ENCODE measurements at places on chromosomes 1 and 21.

GRCh38 chr1:16019644-16020277, 1.9 kb upstream of the HSPB7 start:
- DNase-seq = no peak

- no peak for DNase-seq
These were observed 32.4 kb upstream of the RGS7 start for GRCh38 chr1:241389400-241389799.

DNA sequence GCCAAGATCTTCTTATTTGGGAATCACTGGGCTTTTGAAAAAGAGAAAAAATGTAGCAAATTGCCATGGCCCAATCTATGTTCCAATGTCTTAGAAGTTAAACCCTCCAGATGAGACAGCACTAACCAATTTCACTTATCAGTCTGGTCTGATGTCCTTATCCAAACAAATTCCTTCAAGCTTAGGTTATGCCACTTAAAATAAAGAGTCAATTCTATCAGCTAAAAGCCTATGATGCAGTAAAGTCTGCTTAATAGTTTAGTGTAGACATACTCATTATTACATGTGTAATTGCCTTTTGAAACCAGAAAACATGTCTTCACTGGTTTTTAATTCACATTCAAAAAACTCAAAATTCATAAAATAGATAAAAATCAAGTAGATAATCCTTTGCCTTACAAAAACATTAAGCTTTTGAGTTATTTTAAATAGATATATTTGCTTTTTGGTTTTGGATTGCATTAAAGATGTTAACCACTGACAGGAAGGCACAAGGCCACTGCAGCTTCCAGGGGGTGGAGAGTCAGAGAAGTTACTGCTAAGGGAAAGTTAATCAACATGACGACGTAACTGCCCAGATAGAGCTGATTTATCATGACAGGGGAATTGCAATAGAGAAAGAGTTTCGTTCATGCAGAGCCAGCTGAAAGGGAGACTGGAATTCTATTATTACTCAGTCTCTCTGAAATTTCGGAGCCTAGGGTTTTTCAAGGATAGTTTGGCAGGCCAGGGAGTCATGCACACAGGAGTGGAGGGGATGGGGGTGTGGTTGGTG, 106.1 kb downstream of the MAP3K21 start:
- DNase-seq = no peak

DNA sequence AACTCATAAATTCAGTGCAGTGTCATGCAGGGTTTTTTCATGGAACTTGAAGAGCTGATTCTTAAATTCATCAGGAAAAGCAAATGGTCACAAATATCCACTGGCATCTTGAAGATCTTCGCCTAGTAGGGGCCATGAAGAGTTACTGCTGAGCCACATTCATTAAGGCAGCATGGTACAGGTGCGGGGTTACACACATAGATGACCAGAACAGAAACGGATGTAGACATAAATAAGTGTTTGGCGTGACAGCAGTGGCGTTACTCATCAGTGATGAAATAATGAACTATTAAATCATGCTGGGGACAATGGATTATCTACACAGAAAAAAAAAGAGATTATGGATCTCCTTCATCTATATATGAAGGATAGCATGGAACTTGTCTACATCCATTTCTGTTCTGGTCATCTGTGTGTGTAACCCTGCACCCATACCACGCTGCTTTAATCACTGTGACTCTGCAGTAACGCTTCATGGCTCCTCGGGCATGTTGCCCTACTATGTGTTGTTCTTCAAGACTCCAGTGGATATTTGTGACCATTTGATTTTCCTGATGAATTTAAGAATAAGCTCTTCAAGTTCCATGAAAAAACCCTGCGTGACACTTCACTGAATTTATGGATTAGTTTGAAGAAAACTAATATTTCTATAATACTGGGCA, 161.3 kb downstream of the GALNT2 start:
- no peak for DNase-seq

- DNase-seq = no peak
These were observed 5.2 kb upstream of the PIGC start for GRCh38 chr1:172448995-172449584.

DNA sequence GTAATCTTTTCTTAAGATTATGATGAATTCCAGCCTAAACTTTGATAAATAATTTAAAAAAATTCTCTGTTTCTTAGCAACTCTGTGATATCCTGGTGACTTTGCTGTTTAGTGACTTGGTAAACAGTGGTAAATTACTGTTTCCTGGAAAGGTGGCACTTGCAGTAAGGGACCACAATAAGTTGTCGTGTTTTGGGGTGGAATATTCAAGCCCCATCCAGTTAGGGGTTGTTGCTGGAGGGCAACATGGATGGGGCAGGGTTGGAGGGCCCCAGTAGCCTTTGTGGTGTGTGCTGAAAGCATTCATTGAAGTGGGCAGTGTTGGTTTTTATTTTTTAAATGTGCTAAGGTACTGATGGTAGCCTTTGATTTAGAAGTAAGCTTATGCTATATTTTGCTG, 30.3 kb downstream of the PRDM2 start:
- DNase-seq = no peak

GRCh38 chr1:15736038-15736891, at the start of gene SLC25A34:
Gene SLC25A34 (plus strand): TSS chr1:15736258. CDS start chr1:15736486, 228 bp downstream.
- no peak for DNase-seq

DNA sequence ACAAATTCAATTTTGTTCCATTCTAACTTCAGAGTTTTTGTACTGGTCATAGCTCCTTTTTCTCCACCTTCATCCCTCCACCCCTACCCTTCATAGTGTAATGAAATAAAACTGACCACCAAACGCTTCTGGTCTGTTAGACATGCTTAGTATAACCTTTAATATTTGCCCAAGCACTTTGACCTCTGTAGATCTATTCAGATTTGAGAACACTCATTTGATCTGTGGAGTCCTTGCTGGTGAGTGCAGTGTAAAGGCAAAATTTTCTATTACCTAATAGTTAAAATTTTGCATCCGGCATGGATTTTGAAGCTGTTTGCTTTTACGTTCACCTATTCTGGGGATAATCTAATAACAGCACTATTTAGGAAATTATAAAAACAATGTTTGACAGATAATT, 41.2 kb downstream of the TMEM200B start:
- no peak for DNase-seq

- peak; percentile 37 for DNase-seq
These were observed at the start of gene SPATC1L for GRCh38 chr21:46183910-46184624. Gene SPATC1L (minus strand): TSS chr21:46184459. CDS start chr21:46182816, 1,643 bp downstream.

DNA sequence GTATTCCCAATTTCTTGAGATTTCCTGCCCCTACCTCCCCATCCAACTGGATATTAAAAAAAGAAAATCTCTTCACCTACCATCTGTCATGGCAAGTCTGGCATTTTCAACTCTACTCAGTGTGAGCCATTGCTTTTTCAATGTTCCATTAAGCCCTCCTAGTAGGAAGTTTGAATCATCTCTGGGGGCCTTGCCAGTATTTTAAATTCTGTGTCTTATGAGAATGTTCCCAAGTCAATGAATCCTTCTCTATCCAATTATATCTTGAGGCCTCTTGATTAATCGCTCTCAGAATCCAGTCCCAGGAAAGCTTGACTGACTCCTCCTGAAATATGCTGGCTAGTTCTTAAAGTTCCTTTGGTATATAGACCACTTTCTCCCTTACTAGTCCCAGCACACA, 91.5 kb downstream of the NGF start:
- DNase-seq = no peak

DNA sequence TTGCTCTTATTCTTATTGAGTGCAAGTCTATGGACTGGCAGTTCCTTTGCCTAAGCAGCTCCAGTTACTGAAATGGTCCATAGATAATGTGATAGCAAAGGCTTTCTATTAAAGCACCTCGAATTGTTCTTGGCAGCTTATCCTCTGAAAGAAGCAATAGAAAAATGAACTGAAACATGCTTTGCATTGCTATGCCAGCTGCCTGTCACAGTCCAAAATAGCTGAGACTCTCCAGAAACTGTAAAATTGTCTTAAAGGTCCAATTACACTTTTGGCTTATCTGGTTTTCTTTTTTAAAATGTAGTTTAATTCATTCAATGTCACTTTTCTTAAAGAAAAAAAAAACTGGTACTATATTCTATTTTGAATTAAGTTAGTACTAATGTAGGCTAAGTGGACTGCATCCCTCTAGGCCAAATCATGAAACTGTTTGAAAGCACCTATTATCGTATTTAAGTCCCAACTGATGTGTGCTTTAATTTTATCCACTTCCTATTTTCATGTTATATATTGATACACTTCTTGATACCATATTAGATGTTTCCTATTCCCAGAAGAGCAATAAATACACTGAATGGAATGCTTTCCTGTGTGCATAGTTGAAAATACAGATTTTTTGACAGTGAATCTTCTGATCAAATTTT, 208.0 kb upstream of the DEPDC1 start:
- DNase-seq = no peak

- peak; percentile 18 for DNase-seq
These were observed 160.2 kb downstream of the DENND1B start for GRCh38 chr1:197614916-197615692.

- DNase-seq = no peak
These were observed 111.1 kb downstream of the TLR5 start for GRCh38 chr1:223031733-223032601.

DNA sequence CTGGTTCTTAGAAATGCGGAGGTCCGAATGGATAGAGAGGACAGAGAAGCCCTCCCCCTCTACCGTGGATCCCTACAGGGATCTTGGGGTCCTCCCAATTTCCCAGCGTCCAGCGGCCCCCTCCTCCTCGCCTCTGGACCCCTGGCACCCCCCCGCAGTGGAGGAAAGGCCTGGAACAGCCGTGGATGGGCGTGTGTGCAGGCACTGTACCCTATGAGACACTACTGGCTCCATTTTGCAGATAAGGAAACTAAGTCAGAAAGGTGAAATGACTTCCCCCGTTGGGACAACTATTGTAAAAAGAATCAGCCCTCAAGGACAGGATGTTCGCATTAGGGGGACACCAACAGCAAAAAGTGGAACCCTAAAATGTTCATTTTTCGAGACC, 931 bp upstream of the CLSTN1 start:
- no peak for DNase-seq

DNA sequence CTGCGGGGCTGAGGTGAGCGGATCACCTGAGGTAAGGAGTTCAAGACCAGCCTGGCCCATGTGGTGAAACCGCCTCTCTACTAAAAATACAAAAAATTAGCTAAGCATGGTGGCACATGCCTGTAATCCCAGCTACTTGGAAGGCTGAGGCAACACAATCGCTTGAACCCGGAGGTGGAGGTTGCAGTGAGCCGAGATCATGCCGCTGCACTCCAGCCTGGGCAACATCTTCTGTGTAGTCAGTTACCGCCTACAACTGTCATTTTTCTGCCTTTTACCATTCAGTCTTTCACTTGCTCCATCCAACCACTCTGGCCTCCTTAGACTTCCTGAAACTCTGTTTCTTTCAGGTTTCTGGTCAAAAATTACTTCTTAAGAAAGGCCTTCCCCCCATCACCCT, 2.2 kb downstream of the MYCBP start:
- DNase-seq = no peak

- DNase-seq = no peak
These were observed 133.6 kb upstream of the RAB4A start for GRCh38 chr1:229137271-229137670.

- no peak for DNase-seq
These were observed 27.5 kb upstream of the NCAM2 start for GRCh38 chr21:20970691-20971090.

- no peak for DNase-seq
These were observed 8.1 kb upstream of the LEFTY1 start for GRCh38 chr1:225896937-225897549.

DNA sequence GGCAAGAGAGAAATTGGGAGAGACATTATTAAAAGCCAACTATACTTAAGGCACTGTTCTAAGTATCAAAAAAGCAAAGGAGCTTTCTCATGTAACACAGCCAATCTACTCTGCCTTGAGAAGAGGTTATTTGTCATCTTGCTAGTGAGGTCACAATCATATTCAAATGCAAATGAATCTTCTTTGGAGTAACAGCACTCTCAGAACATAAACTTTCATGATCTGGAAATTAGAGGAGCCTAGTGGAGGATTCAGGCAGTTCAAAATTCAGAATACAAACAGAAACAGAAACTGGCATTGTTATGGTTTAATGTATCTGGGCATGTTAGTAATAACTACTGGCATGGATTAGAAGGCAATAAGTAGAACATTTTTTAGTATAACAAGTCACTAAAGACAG, 57.4 kb downstream of the ARID4B start:
- no peak for DNase-seq

DNA sequence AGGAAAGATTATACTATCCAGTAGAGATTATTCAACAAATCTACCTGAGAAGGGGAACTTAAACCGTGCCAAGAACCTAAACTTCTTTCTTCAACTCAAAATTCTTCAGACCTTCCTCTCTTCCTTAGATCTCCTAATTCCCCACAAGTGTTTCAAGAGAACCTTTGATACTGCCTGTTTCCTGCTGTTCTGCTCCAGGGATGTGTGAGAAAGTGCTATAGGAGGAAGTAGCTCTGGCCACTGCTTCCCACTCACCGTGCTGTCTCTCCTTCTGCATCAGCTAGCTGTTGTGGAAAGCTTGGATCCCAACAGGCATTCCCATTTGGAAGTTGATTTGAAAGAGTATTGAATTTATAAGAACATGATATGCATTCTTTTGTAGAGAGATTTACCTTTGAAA, 4.5 kb upstream of the NOS1AP start:
- DNase-seq = no peak

DNA sequence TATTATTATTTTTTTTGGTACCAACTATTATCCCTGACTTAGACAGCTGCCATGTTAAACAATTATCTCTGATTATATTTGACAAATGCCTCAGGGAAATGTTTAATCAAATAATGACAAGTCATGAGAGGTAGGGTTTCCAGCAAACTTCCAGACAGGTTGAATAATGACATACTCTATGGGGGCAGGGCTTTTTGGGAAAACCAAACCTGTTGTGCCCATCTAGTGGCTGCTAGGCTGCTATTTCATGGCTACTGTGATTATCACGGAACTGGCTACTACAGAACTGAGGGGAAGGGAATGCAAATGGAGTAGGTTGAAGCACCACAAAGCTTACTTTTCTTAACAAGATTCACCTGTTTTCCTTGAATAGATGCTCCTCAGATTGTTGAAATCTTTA, 77.6 kb downstream of the DUSP10 start:
- DNase-seq = no peak

DNA sequence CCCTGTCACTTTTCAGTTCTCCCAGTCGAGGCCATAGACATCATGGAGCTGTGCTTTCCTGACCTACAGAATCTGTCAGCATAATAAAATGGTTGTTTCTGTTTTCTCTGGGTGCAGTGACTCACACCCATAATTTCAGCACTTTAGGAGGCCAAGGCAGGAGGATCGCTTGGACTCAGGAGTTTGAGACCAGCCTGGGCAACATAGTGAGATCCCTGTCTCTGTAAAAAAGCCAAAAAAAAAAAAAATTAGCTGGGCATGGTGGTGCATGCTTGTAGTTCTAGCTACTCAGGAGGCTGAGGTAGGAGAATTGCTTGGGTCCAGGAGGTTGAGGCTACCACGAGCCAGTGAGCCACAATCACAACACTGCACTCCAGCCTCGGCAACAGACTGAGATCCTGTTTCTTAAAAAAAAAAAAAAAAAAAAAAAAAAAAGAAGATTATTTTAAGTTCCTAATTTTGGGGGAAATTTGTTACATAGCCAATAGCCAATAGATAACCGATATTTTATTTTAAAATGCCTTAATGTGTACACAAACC, 196.2 kb downstream of the ADSS2 start:
- DNase-seq = no peak

Measured in non-pigmented ciliary epithelial cell (primary cell).